SHP77 treated with DMSO at 0.1 percent for 48 hours (cell line): ENCODE measurements at places on chromosomes 16 and 17.

DNA sequence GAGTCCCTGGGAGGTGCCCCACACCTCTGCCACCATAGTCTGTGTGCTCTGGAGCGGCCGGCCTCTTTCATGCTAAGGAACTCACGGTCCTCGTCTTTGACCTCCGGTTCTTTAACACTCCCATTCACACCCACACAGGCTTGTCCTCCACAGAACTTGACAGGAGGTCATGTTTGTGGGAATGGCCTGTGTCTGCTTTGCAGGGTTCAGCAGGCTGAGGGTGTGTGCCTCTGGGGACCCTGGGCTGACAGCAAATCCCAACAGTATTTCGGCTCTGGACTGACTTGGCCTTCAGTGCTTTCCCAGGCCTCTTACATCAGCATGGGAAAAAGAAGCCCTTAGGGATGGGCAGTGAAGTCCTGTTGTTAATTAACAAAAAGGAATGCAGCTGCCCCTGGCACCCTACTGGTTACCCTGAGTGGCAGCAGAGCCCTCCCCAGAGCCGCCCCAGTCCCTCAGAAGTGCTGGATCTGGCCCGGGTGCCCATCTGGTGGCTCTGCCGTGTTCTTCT is 35.4 kb upstream of the ADORA2B start:
- DNase-seq, result no peak

DNA sequence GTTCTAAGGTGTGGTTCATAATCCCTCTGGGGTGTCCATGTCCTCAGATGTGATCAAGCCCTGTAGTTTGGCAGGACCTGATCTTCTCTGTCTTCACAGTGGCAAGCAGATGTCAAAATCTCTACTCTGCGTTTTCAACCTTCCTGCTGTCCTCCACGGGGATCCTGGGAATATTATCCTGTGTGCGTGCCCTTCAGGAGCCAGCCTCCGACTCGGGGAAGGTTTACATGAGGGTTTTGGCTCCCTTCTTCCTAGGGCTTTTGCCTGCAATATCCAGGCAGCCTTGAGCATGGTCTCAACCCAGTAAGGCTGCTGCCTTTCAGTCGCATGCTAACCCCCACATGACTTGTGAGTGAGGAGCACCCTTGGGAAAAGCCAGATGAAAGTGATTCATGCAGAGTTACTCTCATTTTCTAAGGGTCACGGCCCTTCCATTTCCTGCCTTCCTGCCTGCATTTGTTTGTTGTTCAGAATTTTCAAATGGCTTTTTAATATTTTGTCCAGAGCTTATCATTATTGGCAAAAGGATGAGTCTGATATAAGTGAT is 202.2 kb upstream of the CHMP6 start:
- no peak for DNase-seq

DNA sequence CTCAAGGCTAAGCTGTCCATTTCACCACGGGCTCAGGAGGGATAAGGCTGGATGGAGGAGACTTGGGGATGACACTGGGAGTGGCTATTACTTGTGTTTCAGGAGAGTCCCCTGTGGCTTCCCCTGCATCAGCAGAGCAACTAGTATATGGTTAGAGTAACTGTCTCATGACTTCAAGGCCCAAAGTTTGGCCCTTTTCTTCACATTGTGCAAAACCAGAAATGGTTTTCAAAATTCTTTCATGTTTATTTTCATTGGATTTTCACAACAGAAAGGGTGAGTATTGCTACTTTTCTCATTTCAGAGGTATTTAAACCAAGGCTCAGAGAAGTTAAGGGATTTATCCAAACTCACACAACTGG is 18.1 kb upstream of the TAC4 start:
- DNase-seq, result no peak

- no peak for DNase-seq
Observed at GRCh38 chr17:36510636-36511035, 24.0 kb downstream of the MYO19 start.

GRCh38 chr16:50681021-50681885 is at the start of gene SNX20:
Gene SNX20 (minus strand): TSS chr16:50681312. CDS start chr16:50677526, 3,786 bp downstream.
- no peak for DNase-seq
